ENCODE measurements at places on chromosomes 4 and X.

DNA sequence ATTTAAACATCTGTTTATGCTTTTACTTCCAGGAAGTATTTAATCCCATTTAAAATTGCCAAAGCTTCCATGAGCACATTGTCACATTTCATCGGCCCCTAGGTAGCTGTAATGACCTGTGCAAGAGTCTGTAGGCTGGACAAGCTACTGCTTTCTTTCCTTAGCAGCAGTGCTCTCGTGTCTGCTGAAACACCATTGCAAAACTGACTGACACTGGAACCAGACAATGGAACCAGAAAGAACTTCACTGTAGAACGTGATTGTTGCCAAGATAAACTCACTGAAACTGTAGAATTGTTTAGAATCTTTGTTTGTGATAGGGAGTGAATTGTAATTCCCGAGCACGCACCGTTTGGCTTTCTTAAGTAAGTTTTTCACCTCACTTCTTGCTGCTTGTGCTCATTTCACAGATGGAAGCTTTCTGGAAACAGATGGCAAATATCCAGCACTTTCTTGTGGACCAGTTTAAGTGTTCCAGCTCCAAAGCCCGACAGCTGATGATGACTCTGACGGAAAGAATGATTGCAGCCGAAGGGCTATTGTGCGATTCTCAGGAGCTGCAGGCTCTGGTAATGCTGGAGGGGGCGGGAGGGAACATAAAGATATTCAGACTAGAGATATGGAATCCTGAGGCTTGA is 36.9 kb downstream of the EVC start:
- DNase-seq = peak; percentile 77

GRCh38 chr4:52234561-52235440 is 183.7 kb downstream of the SPATA18 start:
- DNase-seq = no peak

- DNase-seq = no peak
These were observed 321.9 kb upstream of the GIMD1 start for GRCh38 chr4:106690487-106690886.

GRCh38 chrX:138777230-138777629 is 65.7 kb upstream of the FGF13 start:
- no peak for DNase-seq

DNA sequence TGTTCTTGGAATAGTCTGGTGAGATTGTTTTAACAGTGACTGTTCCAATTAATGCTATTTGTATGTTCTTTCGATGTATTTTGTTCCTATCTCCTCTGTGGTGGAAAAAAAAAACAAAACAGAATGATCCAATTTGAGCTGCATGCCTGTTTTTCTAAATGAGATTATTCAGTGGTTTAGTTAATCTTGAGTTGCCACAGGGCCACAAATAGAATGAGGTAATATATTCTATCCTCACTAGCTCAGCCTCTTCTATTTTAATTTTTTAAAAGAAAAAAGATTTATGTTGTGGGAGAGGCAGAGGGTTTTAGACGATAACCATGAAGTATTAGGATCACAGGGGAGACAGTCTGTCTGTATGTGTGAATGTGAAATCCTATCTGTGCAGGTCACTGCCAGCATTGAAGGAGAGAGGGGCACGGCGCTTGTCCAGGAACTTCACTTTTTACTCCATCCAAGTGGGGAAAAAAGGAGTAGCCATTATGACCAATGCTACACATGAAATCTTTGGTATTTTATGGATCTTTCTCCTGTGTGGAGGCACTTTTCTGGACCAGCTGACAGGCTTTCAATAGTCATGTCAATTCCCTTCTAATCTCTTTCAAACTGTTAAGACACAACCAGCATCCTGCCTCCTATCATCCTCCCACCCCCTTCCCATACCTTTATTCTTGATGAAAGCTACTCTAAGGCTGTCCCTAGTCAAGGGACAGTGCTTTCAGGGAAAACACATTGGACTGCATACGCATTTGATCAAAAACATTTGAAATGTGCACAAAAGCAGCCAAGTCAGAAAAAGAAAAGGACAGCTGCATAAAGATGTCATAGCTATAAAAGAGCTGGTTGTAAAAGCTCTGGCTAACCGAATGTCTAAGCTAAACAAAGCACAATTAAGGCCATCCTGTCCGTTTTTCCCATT is 1063.8 kb upstream of the INTU start:
- no peak for DNase-seq

- DNase-seq = no peak
These were observed 190.2 kb downstream of the SMIM20 start for GRCh38 chr4:26104056-26104685.

DNA sequence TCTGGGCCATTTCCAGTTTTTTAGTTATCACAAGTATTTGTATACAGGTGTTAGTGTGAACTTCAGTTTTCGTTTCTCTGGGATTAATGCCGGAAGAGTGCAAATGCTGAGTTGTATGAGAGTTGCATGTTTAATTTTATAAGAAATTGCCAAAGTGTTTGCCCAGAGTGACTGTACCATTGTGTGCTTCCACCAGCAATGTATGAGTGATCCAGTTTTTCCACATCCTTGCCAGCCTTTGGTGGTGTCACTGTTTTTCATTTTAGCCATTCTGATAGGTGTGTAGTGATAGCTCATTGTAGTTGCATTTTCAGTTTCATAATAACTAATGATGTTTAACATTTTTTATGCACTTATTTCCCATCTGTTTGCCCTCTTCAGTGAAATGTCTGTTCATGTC is 18.4 kb downstream of the PLS3 start:
- no peak for DNase-seq

- DNase-seq = no peak
These were observed 39.9 kb downstream of the ATP8A1 start for GRCh38 chr4:42617030-42617429.

DNA sequence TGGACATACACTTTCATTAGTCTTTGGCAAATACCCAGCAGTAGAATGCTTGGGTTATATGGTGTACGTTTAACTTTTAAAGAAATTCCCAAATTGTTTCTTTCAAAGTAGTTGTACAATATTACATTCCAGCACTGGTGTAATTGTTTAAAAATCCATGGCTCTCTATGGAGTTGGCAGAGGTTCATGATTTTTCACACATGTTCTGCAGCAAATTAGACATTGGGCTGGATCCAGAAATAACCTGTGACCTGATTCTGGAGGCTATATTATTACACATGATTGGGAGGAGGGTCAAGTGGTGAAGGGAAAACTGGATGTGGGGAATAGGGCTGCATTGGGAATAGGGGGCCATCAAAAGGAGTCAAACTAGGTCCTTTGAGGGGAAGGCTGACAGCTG is 41.9 kb downstream of the MAMLD1 start:
- DNase-seq = no peak

DNA sequence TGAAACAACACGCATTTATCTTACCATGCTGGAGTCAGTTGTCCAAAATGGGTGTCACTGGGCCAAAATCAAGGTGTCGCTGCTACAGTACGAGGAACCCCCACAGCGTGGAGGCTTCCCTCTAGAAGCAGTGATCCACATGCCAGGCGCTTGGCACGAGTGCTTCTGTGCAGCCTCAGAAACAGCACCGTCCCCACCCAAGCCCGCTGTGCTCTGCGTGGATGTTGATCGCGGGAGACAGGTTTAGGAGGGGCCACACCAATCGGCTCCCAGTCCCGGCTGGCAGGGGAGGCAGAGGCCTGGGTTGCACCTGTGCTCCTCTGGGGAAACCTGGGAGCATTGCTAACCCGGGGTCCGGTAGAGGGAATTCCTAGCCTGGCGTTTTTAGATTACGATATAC is 165.5 kb upstream of the PSAPL1 start:
- DNase-seq = no peak

GRCh38 chr4:97978791-97979488 is 164.3 kb downstream of the STPG2 start:
- DNase-seq = no peak

DNA sequence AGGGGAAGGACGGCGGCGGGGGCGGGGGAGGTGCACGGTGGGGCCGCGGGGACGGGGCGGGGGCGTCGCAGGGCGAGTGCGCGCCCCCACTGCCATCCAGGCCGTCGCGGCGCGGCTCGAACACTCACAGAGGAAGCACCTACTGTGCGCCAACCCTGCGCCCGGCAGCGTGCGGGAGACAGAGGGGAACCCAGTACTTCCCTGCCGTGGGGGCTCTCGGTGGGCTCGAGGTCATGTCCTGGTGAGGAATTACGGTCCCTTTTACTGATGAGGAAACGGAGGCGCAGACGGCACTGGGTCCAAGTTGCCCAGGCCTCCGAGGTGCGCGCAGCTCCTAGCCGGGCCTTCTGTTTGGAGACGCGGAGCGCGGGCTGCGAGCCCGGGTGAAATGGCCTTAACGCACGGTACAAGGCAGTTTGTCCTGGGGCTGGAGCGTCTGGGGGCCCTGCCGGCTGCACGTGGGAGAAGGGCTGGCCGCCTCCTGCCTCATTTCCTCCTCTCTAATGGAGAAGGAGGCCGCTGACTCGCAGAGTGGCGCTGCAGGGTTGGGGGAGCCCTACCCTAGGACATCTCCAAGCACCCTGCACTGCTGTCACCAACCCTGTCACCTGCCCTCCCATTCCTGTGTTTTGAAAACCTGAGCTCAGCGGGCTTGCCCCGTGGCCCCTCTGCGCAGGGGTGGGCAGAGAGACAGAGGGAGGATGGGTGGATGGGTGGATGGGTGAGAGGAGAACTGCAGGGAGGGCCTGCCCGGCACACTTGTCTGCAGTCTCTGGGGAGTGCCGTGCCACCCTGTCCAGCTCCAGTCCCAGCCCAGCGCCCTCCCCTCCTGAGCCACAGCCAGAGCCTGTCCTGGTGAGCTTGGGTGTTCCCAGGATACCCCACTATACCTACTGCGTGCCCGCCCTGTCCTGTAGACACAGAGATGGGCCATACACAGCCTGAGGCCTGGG is 106.0 kb downstream of the ADRA2C start:
- peak; percentile 50 for DNase-seq

- no peak for DNase-seq
These were observed 12.3 kb upstream of the XPNPEP2 start for GRCh38 chrX:129726307-129727111.

- no peak for DNase-seq
These were observed 76.8 kb upstream of the TMEM164 start for GRCh38 chrX:109926118-109926517.

- DNase-seq = no peak
These were observed 289.3 kb upstream of the MAGEB2 start for GRCh38 chrX:29926056-29926455.

GRCh38 chr4:61532336-61533000 is 332.3 kb downstream of the ADGRL3 start:
- DNase-seq = no peak

- DNase-seq = no peak
These were observed 488 bp downstream of the TBC1D25 start for GRCh38 chrX:48540028-48540375.

GRCh38 chrX:46653482-46653881 is 79.9 kb downstream of the CHST7 start:
- no peak for DNase-seq

DNA sequence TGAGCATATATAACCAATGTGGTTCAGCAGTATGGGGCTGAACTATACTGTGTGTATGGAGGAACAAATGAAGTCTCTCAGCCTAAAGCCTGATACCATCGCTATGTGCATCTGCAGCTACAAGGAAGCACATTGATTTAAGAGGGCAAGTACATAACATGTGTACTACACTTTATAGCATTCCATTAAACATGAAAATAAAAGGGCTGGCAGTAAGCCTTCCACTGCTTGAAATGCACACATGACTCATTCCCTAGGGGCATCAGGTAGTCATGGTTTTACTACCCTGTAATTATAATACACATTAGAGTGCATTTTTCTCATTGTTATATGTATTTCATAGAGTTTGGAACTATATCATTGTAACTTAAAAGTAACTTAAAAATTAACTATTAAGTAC is 51.2 kb downstream of the SMARCA1 start:
- DNase-seq = no peak

DNA sequence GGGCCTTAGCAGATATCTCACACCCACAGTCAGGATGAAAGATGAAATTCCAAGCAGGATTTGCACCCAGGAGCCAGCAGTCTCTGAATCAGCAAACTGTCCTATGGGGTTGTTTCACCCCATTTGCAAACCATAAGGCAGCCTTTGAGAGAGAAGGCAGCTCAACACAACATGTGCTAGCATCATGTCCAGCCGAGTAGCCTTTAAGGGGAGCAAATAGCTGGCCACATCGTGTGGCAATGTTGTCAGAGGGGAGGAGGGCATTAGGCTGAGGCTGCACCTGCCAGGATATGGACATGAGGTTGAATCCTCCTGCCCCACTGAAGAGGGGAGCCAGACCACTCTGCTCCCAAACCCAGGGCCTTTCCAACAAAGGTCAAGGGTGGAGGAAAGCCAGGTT is 20.6 kb upstream of the PJA1 start:
- no peak for DNase-seq

DNA sequence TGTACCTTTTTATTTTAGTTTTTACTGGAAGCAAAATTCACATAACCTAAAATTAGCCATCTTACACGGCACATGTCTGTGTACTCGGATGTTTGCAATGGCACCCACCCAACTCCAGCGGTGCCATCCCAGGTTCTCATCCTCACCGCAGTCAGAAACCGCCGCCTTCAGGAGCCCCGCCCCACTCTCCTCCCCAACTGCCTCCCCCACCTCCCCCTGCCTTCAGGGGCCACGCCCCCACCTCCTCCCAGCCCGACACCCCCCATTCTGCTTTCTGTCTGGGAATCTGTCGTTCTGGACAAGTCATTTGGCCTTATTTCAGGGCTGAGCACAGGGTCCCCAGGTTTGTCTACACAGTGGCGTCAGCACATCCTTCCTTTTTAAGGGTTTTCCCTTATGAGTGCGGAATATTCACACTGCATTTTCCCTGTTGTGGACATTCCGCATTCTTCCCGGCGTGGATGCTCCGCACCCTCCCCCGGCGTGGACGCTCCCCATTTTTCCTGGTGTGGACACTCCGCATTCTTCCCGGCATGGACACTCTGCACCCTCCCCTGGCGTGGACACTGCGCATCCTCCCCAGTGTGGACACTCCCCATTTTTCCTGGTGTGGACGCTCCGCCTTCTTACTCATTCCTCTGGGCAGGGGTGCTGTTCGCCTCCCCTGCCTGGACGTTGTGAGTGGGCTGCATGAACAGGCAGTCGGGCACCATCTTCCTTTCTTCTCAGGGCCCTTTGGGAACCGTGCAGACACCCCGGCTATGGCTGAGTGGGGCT is 135.4 kb upstream of the NKX1-1 start:
- DNase-seq = no peak

DNA sequence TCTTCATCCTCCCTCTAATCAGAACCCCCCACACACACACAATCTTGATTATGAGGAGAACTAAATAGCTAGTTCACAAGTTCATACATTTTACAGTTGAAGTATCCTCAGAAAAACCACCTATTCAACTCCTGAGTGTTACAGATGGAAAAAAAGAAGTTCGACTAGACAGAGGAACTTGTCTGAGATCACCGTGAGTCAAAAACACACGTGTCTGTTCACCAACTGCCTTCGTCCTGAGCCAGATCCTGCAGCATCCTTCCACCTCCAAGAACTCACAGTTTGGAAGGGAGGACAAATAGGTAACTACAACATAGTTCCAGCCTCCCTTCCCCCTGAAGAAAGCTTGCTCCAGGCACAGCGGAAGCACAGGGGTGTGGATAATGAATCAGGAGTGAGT is 19.0 kb upstream of the IRAK1 start:
- DNase-seq = no peak

GRCh38 chr4:1981251-1982058 is 27.3 kb downstream of the NELFA start:
- peak; percentile 37 for DNase-seq

GRCh38 chr4:173432430-173432829 is 33.5 kb upstream of the SCRG1 start:
- no peak for DNase-seq

- no peak for DNase-seq
These were observed 147.5 kb downstream of the TSPAN5 start for GRCh38 chr4:98510757-98511517.

Measured in RWPE2 (cell line).